Activated B cell treated with CpG ODN at 0.5 μM for 24 hours (primary cell): ENCODE measurements at places on chromosomes 4 and X. TPM values are rescaled to one million over a fixed set of nuclear protein-coding genes. Genes with fewer than 3 reads are reported as not detected.

JCHAIN gene
- total RNA-seq = 47.0 and 53.7 TPM in 2 replicates

DUSP9 gene
- total RNA-seq = 0.10 TPM in 1 of 2 replicates, not detected in the other

GABRA4 gene
- total RNA-seq = not detected in 2 replicates

SMPX gene
- total RNA-seq = not detected in 2 replicates

DNA sequence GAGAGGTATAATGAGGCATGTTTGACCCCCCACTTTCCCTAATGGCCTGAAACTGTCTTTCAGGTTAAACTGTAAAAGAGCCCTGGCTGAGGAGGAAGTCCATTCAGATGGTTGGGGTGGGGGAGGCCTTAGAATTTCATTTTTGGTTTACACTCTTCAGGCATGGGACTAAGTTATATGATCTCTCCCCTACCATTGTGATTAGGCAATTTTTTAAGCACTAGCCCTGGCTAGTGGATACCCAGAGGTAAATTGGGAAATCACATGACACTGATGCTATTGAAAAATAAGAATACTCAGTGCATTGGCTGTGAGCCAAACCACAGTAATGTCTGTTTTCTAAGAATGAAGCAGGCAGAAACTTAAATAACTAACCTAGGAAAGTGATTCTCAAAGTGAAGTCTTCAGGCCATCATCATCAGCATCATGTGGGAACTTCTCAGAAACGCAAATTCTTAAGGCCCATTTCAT lies 149.7 kb downstream of the RRAGB start:
- peaks cover 13% of the 10 kb centered on the region for H3K4me1 ChIP-seq
- H3K4me3 ChIP-seq = no peak overlapping the region
- H3K27ac ChIP-seq = no peak overlapping the region
- no peak for DNase-seq
- H3K36me3 ChIP-seq = no peaks in the 10 kb centered on the region
- H3K27me3 ChIP-seq = no peaks in the 10 kb centered on the region

DNA sequence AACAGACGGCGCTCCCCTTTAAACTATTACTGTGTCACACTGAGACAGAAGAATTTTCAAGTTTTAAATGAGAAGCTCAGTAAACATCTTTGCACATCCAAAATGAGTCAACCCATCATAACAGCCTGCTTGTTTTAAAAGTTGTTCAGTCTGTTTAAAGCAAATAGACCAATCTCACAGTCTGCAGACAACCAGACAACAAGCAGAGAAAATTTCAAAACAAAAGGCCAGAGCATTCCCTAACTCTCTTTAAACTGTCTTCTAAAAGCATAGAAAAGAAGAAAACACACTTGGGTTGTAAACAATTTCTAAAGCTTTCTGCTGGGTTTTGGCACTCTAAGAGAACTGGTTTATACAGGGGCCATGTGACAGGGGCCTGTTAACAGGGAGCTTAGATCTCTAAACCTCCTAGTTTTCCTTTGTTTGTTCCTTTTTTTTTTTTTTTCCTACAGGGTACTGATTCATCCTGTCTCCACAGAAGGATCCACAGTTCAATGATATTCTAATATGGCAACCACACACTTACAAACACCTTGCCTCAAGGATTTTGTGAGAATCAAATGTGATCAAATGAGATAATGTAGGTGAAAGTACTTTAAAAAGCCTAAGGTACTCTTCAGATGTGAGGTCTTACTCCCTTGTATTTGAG lies 100.8 kb upstream of the MAML3 start:
- peaks cover 27% of the 10 kb centered on the region for H3K27me3 ChIP-seq
- no peak overlapping the region for H3K27ac ChIP-seq
- no peak overlapping the region for H3K4me3 ChIP-seq
- peaks cover 5% of the 10 kb centered on the region for H3K4me1 ChIP-seq

DNA sequence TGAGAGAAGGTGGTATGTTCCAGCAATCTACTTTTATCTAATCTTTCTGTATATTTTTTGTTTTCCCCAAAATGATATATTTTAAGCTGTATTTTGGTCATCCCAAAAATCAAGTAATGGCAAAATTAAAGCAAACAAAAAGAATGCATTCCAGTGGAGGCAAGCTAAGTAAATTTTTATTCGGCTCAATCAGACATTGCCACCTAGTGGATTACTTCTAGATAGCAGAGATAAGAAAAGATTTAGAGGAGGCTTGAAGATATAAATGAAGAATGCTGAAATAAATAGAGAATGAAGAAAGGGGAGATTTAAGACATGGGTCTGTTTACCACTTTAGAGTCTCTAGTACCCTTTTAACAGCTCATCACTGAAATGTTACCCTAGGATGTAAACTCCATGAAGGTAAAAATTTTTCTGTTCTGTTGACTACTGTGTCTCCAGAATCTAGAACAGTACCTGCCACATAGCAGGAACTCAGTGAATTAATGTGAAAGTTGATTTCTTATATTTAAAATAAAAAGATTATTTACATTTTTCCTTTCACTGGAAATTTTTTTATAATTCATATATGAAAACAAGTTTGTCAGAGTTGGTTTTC lies 110.9 kb upstream of the ANK2 start:
- peaks cover 4% of the 10 kb centered on the region for H3K27me3 ChIP-seq
- H3K4me3 ChIP-seq = no peak overlapping the region
- no peak overlapping the region for H3K27ac ChIP-seq

GRCh38 chr4:85391071-85391470 lies 83.9 kb upstream of the ARHGAP24 start:
- H3K4me3 ChIP-seq = no peak overlapping the region
- H3K27ac ChIP-seq = peak overlapping the region; percentile 84
- no peaks in the 10 kb centered on the region for H3K36me3 ChIP-seq
- H3K4me1 ChIP-seq = peaks cover 35% of the 10 kb centered on the region
- no peaks in the 10 kb centered on the region for H3K27me3 ChIP-seq
- no peak for DNase-seq

GRCh38 chrX:155068165-155068564 lies 2.8 kb downstream of the CMC4 start:
- peaks cover 29% of the 10 kb centered on the region for H3K4me1 ChIP-seq
- H3K4me3 ChIP-seq = no peak overlapping the region
- H3K27me3 ChIP-seq = no peaks in the 10 kb centered on the region
- H3K36me3 ChIP-seq = peaks cover 9% of the 10 kb centered on the region
- no peak overlapping the region for H3K27ac ChIP-seq
- no peak for DNase-seq

GRCh38 chrX:2351999-2352995 lies 148.5 kb downstream of the DHRSX start:
- peaks cover 38% of the 10 kb centered on the region for H3K36me3 ChIP-seq
- H3K27me3 ChIP-seq = no peaks in the 10 kb centered on the region
- no peak overlapping the region for H3K4me3 ChIP-seq
- no peak for DNase-seq

GRCh38 chrX:153864101-153864500 lies 21.9 kb downstream of the L1CAM start:
- H3K27ac ChIP-seq = no peak overlapping the region
- peaks cover 5% of the 10 kb centered on the region for H3K36me3 ChIP-seq
- H3K4me1 ChIP-seq = no peaks in the 10 kb centered on the region
- H3K27me3 ChIP-seq = no peaks in the 10 kb centered on the region
- H3K4me3 ChIP-seq = no peak overlapping the region

DNA sequence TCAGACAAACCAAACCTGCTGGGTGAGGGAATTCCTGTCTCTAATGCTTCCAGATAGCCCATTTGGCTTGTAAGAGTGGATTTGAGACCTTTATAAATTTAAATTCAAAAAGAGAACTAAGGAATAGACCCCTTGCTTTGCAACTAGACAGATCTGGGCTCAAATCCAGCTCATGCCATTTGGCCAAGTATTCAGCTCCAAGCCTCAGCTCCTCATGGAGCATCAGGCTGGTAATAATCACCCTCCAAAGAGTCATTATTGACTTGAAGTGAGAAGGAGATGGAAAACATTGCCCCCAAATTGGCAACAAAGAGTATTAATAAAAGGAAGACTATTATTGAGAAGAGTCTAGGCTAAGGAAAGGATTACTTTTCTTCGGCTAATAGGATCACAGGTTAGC lies 134.7 kb downstream of the PDE5A start:
- no peaks in the 10 kb centered on the region for H3K27me3 ChIP-seq
- no peak overlapping the region for H3K4me3 ChIP-seq
- no peaks in the 10 kb centered on the region for H3K4me1 ChIP-seq

GRCh38 chr4:11194431-11194830 lies 234.3 kb downstream of the HS3ST1 start:
- H3K36me3 ChIP-seq = no peaks in the 10 kb centered on the region
- no peaks in the 10 kb centered on the region for H3K27me3 ChIP-seq
- H3K4me3 ChIP-seq = no peak overlapping the region

- H3K4me1 ChIP-seq = peaks cover 5% of the 10 kb centered on the region
- no peak overlapping the region for H3K4me3 ChIP-seq
- no peaks in the 10 kb centered on the region for H3K27me3 ChIP-seq
- no peak overlapping the region for H3K27ac ChIP-seq
- H3K36me3 ChIP-seq = no peaks in the 10 kb centered on the region
Measured at GRCh38 chr4:142353149-142353738, 492.9 kb downstream of the INPP4B start.

- no peaks in the 10 kb centered on the region for H3K27me3 ChIP-seq
- DNase-seq = no peak
- H3K36me3 ChIP-seq = no peaks in the 10 kb centered on the region
Measured at GRCh38 chr4:113882668-113883067, 96.8 kb downstream of the ARSJ start.

GRCh38 chr4:167838686-167839085 lies 253.7 kb upstream of the ANXA10 start:
- no peaks in the 10 kb centered on the region for H3K36me3 ChIP-seq
- no peaks in the 10 kb centered on the region for H3K27me3 ChIP-seq
- H3K27ac ChIP-seq = no peak overlapping the region
- no peak for DNase-seq
- H3K4me3 ChIP-seq = no peak overlapping the region

- H3K4me3 ChIP-seq = no peak overlapping the region
- no peaks in the 10 kb centered on the region for H3K27me3 ChIP-seq
- H3K36me3 ChIP-seq = no peaks in the 10 kb centered on the region
- no peak overlapping the region for H3K27ac ChIP-seq
Measured at GRCh38 chr4:20592663-20593062, 107.6 kb upstream of the PACRGL start.

DNA sequence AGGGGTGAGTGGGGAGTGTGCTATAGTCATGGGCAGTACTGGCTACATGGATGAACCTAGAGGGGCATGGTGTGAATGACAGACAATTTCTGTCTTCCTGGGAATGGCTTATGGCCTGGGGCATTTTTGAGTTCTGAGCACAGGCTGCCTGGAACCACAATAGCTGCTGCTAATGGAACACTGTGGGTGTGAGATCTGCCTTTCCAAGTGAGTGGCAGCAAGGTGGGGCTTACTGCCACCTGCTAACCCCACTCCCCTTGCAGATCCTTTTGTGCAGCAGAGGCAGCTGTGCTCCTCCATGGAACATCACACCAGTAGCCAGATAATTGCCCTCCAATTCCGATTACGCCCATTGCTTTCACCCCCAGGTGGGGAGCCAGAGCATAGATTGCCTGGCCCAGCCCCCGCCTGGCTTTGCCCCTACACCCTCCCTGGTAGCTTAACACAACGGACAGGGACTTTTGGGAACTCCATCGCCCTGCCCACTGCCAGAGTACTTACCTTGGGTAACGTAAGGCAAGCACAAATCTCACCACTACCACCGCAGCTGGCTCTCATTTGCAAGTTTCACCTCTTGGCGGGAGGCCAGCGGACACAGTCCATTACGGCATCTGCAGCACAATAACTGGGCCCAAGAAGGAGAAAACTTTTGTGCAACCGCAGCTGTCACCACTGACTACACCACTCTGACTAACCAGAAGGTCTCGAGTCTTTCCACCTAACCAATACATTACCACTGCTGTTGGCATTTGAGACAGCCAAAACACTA lies 421.2 kb upstream of the NWD2 start:
- no peak overlapping the region for H3K27ac ChIP-seq
- no peak for DNase-seq
- no peaks in the 10 kb centered on the region for H3K4me1 ChIP-seq
- H3K4me3 ChIP-seq = no peak overlapping the region
- H3K36me3 ChIP-seq = no peaks in the 10 kb centered on the region
